AG08395 (cell line): ENCODE measurements at places on chromosomes 12 and 14.

GRCh38 chr14:61285364-61285763, 4.2 kb upstream of the TMEM30B start:
- no peak for DNase-seq

- DNase-seq: no peak
Measured at GRCh38 chr14:69054030-69054429, 74.9 kb upstream of the ACTN1 start.

- DNase-seq: no peak
Measured at GRCh38 chr14:68033336-68033932, 213.9 kb downstream of the RAD51B start.

DNA sequence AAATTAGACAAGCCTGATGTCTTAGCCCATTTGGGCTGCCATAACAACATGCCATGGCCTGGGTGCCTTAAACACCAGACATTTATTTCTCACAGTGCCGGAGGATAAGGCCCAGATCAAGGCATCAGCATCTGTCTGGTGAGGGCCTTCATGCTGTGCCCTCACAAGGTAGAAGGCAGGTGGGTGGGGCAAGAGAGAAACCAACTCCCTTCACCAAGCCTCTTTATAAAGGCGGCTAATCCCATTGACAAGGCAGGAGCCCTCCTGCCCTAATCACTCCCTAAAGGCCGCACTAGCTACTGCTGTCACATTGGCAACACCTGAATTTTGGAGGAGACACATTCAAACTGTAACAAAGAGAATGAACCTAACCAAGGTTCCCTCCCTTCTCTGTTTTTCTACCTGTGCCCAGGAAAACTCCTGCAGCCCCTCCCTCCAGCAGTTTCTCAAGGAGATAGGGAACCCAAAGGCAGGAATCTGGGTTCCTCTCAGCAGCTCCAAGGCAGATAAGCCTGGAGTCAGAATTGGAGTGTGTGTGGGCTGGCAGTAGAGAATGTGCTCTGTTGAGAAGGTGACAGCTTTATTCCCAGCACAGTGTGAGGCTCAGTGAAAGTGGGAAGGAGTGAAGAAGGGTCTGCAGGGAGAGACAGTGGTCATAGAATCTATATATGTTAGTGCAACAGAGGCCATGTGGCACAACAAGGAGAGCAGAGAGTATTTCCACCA, 21.7 kb upstream of the GPATCH2L start:
- no peak for DNase-seq

DNA sequence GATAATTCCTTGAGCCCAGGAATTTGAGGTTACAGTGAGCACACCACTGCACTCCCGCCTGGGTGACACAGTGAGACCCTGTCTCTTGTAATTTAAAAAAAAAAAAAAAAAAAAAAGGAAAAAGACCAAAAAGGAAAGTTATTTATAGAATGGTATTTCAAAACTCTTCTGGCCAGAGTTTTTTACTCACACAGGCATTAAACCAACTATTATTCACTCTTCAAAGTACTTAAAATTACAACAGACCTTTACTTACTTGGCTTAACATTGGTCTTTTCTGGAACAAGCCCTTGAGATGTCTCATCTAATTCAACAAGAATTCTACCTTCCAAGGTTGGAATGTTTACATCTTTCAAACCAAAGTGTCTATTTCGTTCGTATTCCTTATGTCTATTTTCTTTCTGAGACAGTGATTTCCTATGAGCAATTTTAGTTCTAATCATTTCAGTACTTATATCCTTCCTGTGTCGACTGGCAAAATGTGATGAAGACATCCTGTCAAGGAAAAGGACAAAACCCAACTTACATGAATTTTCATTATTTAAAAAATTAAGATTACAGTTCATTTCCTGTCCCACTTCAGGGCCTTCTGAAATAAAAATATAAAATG, 2.6 kb downstream of the DLGAP5 start:
- peak; percentile 14 for DNase-seq

DNA sequence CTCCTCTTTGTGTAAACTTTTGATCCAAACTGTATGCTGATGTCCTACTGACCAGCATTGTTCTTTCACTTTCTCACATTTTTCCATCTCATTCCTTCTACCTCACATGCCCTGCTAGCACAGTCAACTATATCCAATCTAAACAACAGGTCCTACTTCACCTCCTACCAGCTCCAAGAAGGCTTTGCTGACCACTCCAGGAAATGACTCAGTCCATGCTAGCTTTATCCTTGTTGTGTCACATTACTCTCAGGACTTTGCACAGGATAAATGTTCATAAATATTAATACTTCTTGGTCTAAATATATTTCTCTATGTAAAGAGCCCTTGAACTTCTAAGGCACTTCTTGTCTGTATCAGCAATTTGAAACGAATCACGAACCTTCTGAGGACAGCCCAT, 64.9 kb upstream of the PCED1B start:
- DNase-seq: peak; percentile 71

GRCh38 chr12:991350-992333, 619 bp downstream of the ERC1 start:
- no peak for DNase-seq

DNA sequence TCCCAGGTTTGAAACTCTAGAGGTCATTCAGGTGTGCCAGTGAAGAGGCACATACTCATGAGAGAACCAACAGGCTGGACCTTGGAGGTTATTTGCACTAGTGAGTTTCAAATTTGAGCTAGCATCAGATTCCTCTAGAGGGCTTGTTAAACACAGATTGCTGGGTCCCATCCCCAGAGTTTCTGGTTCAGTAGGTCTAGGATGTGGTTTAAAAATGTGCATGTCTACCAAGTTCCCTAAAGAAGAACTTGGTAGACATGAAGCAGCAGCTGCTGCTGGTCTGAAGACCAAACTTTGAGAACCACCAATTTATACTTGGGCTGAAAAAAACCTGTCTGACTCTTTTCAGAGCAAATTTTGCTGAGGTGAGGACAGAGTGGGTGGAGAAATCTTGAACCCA, 61.7 kb downstream of the SUSD6 start:
- DNase-seq: no peak

GRCh38 chr12:27672643-27673042, 23.6 kb upstream of the REP15 start:
- DNase-seq: no peak

DNA sequence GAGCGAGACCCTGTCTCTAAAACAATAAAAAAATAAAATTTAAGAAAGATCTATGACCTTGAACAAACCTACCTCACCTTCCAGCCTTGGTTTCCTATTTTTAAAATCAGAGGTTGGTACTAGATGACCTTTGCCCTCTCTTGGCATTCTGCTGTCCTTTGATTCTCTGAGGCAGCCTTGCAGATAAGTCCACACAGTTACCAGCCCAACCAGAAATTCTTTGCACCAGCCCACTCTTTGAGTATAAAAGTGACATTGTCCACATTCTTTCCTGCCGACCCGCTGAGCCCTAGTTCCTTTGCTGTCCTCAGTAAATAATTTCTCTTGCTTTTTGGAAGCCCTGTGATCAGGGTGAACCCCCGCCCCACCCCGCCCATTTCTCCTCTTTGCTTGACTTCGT, 150.4 kb downstream of the PHETA1 start:
- no peak for DNase-seq

DNA sequence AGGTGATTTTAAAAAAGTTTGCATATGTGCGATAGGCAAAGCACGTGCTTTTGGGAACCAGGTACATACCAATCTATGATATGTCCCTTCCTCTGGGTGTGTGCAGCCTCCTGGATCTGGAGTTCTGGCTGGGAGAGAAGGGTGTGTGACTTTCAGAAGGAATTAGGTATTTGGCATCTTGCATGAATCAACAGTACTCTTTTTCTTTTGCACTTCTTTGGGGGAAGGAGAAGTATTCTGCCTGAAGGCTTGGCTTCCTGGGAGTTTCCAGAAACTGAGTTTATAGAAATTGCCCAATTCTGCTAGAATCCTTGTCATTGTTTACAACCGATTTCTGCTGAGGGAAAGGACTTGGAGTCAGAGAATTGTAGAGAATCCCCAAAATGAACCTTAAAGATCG, 2.9 kb upstream of the CLMN start:
- DNase-seq: no peak

DNA sequence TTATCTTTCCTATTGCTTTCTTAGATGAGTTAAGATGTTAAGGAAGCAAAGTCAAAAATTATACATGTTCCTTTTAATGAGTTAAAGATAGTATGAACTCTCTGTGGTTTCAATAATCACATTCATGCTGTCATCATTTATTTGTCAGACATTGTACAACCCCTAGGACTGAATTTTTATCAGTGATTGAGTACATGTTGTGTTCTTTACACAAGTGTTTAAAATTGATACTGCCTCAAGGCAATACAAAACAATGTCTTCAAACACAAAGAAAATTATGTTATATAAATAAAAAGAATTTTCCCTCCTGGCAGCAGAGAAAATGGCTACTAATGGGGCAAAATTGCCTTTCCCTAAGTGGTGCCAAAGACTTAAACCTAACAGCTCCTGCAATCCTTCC, 34.6 kb upstream of the KCNJ8 start:
- no peak for DNase-seq
